ENCODE measurements at places on chromosomes 13 and 19. TPM values are rescaled to one million over a fixed set of nuclear protein-coding genes. Genes with fewer than 3 reads are reported as not detected.

Gene ACP7
- not detected for total RNA-seq

- H3K4me3 ChIP-seq, result no peak overlapping the region
- no peaks in the 10 kb centered on the region for H3K4me1 ChIP-seq
- H3K27ac ChIP-seq, result no peak overlapping the region
- DNase-seq, result no peak
- H3K36me3 ChIP-seq, result no peaks in the 10 kb centered on the region
Observed at GRCh38 chr19:19259741-19260140, 13.4 kb downstream of the TM6SF2 start.

Gene CYP2A13
- not detected for total RNA-seq

GRCh38 chr13:42753697-42754096 is 27.7 kb upstream of the FAM216B start:
- peaks cover 24% of the 10 kb centered on the region for H3K27me3 ChIP-seq
- no peaks in the 10 kb centered on the region for H3K4me1 ChIP-seq
- DNase-seq, result no peak
- no peak overlapping the region for H3K4me3 ChIP-seq

DNA sequence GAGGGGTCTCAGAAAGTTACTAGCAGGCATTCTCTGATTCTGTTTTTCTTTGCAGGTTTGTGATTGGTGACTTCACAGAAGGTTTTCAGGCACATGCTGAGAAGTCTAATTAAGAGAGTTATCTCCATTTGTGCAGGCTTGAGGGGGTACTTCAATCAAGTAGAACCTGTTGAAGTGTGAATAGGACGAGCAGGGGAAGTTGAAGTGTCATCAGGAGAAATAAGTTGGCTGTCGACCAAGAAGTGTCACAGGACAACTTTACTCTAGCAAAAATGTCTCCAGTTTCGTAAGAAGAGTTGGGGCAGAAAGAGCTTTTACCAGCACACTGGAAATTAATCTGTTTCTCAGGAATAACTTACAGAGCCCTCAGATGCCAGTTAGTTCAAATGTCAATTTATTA is 576.5 kb upstream of the SLITRK5 start:
- no peak overlapping the region for H3K4me3 ChIP-seq
- H3K27ac ChIP-seq, result no peak overlapping the region
- H3K27me3 ChIP-seq, result no peaks in the 10 kb centered on the region
- DNase-seq, result no peak
- H3K4me1 ChIP-seq, result no peaks in the 10 kb centered on the region

GRCh38 chr13:76792731-76793347 is 93.4 kb downstream of the KCTD12 start:
- H3K4me1 ChIP-seq, result no peaks in the 10 kb centered on the region
- peaks cover 16% of the 10 kb centered on the region for H3K27me3 ChIP-seq
- DNase-seq, result no peak
- no peak overlapping the region for H3K4me3 ChIP-seq

DNA sequence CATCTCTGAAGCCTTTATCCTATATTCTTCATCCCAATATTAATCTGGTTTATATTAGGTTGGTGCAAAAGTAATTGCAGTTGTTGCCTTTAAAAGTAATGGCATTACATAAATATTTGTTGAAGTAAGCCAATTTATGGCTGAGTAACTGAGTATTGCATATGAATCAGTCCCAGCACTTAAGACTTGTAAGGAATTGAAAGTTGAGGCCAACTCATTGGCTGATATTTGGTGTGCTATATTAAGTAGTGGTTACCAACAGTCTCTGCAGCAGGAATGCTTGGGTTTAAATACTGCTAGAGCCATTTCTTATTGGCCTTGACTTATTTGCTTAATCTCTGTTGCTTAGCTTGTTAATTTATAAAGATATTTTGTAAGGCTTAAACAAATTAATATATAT is 460.7 kb downstream of the GPC6 start:
- H3K4me1 ChIP-seq, result no peaks in the 10 kb centered on the region
- no peaks in the 10 kb centered on the region for H3K36me3 ChIP-seq
- H3K27ac ChIP-seq, result no peak overlapping the region
- no peak overlapping the region for H3K4me3 ChIP-seq
- DNase-seq, result no peak
- H3K27me3 ChIP-seq, result no peaks in the 10 kb centered on the region

DNA sequence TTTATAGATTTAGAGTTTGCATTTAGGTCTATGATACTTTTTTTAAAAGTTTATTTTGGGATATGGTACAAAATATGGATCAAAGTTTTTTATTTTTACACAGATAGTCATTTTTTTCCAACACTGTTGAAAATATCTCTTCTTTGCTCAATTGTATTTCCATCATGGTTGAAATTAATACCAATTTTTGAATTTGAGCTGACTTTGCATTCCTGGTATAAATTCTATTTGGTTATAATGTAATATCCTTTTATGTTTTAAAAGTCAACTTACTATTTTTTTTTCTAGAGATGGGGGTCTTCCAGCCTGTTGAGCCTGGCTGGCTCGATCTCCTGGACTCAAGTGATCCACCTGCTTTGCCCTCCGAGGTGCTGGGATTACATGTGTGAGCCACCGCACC is 620.1 kb downstream of the OLFM4 start:
- H3K27ac ChIP-seq, result no peak overlapping the region
- H3K4me3 ChIP-seq, result no peak overlapping the region
- no peaks in the 10 kb centered on the region for H3K4me1 ChIP-seq
- H3K36me3 ChIP-seq, result no peaks in the 10 kb centered on the region

GRCh38 chr19:58354478-58355030 is 1.3 kb upstream of the A1BG start:
- no peak overlapping the region for H3K27ac ChIP-seq
- peaks cover 10% of the 10 kb centered on the region for H3K36me3 ChIP-seq
- peaks cover 30% of the 10 kb centered on the region for H3K4me1 ChIP-seq
- H3K4me3 ChIP-seq, result no peak overlapping the region
- H3K27me3 ChIP-seq, result no peaks in the 10 kb centered on the region

- peaks cover 6% of the 10 kb centered on the region for H3K27me3 ChIP-seq
- peak overlapping the region; percentile 70 for H3K4me3 ChIP-seq
- H3K36me3 ChIP-seq, result no peaks in the 10 kb centered on the region
Observed at GRCh38 chr19:15469513-15470297, 5.4 kb upstream of the RASAL3 start.

Gene LGI4
- not detected for total RNA-seq

- H3K27ac ChIP-seq, result peak within 1 kb of the TSS; percentile 99
- H3K36me3 ChIP-seq, result peaks cover 5% of the 10 kb centered on the region
Observed at GRCh38 chr19:6737284-6737872, at the start of gene GPR108. TSS of gene GPR108 (minus strand) at chr19:6737580. CDS start at chr19:6737576, 4 bp downstream.

DNA sequence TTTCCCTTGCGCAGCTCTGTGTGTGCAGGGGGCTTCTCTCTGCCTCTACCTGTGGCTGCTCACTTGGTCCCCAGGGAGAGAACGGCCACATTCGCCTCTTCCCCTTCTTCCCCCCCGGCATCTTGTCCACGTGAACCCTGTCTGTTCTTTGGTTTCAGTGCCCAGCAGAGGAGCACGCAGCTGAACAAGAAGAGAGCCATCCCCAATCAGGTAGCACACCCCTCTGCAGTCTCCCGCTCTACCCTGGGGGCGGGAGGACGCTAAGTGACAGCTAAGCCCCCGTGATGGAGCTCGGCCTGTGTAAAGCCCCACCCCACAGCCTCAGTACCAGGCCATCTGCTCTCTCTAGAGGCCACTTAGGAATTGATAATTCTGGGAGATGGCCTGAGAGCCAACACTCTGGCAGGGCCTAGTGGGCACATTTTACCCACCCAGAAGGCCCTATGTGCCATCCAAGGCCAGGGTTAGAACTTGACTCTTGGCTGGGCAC is 30.2 kb downstream of the TMED1 start:
- DNase-seq, result no peak
- peaks cover 53% of the 10 kb centered on the region for H3K36me3 ChIP-seq

Gene COX7A1
- total RNA-seq, result not detected

Gene BEST2
- total RNA-seq, result not detected

DNA sequence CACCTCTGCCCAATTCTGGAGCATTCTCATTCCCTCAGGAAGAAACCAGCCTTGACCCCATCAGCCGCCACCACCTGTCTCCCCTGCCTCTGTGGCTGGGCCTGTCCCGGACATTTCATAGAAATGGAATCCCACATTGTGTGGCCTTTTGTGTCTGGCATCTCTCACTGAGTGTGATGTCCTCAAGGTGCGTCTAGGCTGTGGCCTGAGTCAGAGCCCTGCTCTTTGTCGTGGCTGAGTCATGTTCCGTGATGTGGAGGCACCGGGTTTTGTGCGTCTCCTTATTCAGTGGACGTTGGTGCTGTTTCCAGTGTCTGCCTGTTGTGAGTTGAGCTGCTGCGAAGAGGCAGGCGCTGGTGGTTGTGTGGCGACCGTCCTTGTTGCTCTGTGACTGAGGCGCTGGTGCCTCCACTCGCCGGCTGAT is 3.5 kb downstream of the FZR1 start:
- no peaks in the 10 kb centered on the region for H3K27me3 ChIP-seq
- H3K4me1 ChIP-seq, result peaks cover 37% of the 10 kb centered on the region
- H3K27ac ChIP-seq, result no peak overlapping the region
- DNase-seq, result no peak
- H3K36me3 ChIP-seq, result peaks cover 16% of the 10 kb centered on the region

DNA sequence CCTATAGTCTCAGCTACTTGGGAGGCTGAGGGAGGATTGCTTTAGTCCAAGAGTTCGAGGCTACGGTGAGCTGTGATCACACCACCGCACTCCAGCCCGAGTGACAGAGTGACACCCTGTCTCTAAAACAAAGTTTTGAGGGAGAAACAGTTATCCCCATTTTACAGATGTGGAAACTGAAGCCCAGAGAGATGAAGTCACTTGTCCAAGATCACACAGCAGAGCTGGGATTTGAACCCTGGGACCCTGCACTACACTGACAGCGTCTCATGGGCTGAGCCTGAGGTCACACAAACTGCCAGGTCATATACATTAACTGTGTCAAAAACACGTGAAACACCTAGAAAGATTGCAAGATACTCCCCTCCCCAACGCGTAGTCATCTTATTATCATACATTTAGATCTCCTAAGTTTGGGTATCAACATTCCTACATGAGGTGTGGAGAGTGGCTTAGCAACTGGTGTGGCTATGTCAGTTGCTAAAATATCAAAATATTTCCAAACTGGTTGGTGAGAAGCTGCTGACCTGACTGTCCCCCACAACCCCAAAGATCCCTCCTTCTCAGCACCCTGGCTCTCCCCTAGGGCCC is 8.2 kb downstream of the FCGBP start:
- no peak overlapping the region for H3K27ac ChIP-seq
- peak; percentile 22 for DNase-seq
- H3K27me3 ChIP-seq, result no peaks in the 10 kb centered on the region
- no peak overlapping the region for H3K4me3 ChIP-seq
- no peaks in the 10 kb centered on the region for H3K4me1 ChIP-seq
- H3K36me3 ChIP-seq, result peaks cover 5% of the 10 kb centered on the region

DNA sequence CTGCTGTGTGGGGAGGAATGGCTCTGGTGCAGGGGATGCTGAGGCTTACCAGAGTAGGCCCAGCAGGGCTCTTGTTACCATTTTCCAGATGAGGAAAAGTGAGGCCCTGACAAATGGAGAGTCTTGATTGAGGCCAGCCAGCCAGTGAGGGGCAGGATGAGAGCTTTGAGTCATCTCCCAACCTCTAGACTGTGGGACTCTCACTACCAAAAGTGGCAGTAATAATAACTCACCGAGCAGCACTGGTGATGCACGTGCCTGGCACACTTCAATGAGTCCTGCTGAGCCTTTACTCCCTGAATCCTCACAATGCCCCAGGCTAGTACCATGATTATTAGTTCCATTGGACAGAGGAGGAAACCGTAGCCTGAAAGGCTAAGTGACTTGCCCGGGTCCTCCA is 7.8 kb downstream of the CIC start:
- peaks cover 49% of the 10 kb centered on the region for H3K4me1 ChIP-seq
- H3K27me3 ChIP-seq, result no peaks in the 10 kb centered on the region
- DNase-seq, result peak; percentile 65
- H3K27ac ChIP-seq, result peak overlapping the region; percentile 79

Gene DZIP1
- total RNA-seq, result 0.26 TPM
